ENCODE measurements at places on chromosomes 5 and 9.

DNA sequence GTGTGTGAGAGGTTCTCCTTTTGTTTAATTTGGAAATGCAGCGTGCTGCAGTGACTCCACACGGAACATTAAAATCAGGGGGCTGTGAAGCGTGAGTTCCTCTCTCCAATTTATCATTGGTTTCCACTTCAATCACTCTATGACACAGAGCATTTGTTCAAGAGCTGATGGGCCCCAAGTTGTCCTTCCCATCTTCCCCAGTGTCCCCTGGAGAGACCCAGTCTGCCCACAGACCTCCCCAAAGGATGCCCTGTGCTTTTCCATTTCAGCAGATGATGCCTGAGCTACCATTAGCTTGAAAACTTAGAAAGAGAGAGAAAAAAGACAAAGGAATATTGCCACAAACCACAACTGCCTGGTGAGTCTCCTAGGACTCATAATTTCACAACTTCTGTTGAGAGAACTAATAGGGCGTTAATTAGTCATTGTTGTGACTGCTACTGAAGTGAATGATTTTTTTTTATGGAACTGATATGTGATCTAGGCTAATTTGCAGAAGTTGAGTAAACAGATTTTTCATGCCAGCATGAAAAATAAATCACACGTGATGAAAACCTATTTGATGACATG is 772.7 kb downstream of the SEMA5A start:
- no peak for DNase-seq

DNA sequence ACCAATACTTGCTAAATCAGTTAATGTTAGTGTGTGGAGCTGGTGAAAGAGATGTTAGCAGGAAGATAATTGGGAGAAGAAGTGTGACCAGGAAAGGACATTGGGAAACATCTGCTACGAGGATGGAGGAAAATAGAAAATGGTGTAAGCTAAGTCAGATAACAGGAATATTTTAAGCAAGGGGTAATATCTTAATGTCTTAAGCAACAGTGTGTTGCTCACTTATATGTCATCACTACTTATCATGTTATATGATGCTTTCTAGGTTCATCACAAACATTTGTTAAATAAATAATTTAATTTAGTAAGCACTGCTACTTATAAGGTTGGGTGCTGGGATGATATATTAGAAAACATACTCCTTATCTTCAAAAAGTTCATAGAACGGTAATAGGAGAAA is 326.1 kb downstream of the EDIL3 start:
- DNase-seq = no peak

DNA sequence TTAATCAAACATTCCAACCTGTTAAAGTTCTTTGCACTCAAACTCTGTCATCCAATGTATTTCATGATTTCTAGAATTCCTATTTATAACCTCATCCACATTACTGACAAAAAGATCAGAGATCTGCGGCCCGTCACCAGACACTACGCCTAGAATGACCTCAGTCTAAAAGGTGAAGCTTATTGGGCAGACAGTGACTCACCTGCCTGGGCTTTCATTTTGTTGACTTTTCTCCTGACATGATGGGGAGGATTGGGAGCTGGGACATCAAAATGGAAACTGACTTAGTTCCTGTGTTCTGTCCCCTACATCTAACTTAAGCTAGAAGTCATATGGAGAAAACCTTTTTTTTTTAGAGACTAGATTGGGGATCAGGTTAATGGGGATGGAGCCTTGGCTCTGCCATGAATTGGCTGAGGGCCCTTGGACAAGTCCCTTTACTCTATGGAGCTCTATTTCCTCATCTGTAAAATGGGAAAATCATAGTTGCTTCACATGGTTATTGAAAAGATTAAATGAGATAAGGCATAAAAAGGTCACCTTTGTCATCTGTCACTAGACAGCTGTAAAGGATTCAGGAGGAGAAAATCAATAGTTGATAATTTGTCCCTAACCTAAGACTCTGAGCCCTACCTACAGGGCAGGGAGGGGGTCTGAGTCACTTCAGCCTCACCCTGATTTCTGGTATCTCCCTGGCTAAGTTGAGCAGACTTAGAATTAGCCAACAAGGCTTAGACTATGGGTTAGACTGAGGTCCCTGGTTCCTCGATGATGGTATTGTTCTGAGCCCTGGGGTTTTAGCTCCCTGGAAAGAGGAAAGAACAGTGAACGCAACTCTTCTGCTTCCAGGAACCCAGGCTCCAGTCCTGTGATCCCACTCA is 224.8 kb upstream of the TBC1D2 start:
- DNase-seq = no peak

GRCh38 chr5:129063483-129064113 is 31.0 kb upstream of the ISOC1 start:
- peak; percentile 55 for DNase-seq

- DNase-seq = no peak
These were observed 421.0 kb downstream of the KDM4C start for GRCh38 chr9:7178729-7179128.

- DNase-seq = no peak
These were observed 7.5 kb downstream of the TDRD7 start for GRCh38 chr9:97419309-97419867.

- DNase-seq = no peak
These were observed 23.6 kb upstream of the FIBCD1 start for GRCh38 chr9:130962418-130963316.

- DNase-seq = no peak
These were observed 12.9 kb upstream of the MOB3B start for GRCh38 chr9:27542508-27542907.

All from NCI-H1092 treated with DMSO at 0.1 percent for 48 hours (cell line).